ENCODE measurements at places on chromosomes 7 and 10. TPM values are rescaled to one million over a fixed set of nuclear protein-coding genes. Genes with fewer than 3 reads are reported as not detected.
A peak's percentile ranks its signal among the peaks of the same experiment; 100 is the strongest.

The LRRN3 gene
- 6.8 TPM for total RNA-seq

GRCh38 chr10:76543655-76544054, 1094.0 kb downstream of the KCNMA1 start:
- H3K27ac ChIP-seq: no peak overlapping the region
- H3K36me3 ChIP-seq: no peaks in the 10 kb centered on the region
- no peaks in the 10 kb centered on the region for H3K4me1 ChIP-seq
- H3K4me3 ChIP-seq: no peak overlapping the region

DNA sequence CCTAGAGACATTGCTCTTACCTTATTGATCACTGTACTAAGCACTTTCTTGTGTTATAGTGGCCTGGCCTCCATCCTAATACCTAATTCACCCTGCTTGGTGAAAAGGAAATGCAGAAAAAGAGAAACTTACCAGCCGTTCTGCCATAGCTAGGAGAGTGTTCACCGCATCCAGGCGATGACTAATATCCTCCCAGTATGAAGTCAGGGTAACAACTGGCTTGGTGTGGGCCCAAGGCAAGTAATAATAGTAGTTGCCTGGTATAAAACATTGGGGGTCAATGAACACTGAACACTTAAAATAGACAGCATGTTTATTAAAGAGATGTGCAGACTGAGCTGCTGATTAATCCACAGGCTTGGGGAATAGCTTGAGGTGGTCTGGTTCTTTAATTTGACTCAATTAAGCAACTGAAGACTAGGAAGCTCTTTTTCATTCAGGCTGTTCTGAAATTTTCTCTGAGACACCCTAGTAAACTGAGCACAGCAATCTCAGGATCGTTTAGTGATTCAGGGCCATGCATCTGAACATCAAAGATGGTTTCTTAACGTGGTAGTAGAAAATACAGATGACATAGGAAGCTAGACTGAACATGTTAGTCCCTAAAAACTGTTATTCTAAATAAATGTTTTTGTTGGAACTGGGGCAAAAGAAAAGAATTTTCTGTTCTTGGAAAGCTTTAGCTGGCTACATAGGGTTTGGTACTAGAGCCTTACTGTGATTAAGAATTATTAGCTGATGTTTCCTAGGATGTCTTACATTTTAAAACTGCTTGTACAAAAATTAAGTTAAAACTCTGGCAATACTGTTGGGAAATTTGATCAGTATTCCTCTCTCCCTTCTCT, 102.2 kb downstream of the MYOF start:
- H3K4me3 ChIP-seq: no peak overlapping the region
- no peaks in the 10 kb centered on the region for H3K36me3 ChIP-seq
- DNase-seq: no peak
- peaks cover 12% of the 10 kb centered on the region for H3K4me1 ChIP-seq

- no peaks in the 10 kb centered on the region for H3K4me1 ChIP-seq
- no peaks in the 10 kb centered on the region for H3K36me3 ChIP-seq
Measured at GRCh38 chr7:13860734-13861133, 128.7 kb downstream of the ETV1 start.

The RINT1 gene
- total RNA-seq: 8.2 TPM

GRCh38 chr10:36248304-36248981, 606.3 kb upstream of the FZD8 start:
- no peaks in the 10 kb centered on the region for H3K27me3 ChIP-seq
- DNase-seq: no peak
- H3K4me3 ChIP-seq: no peak overlapping the region
- H3K27ac ChIP-seq: no peak overlapping the region
- no peaks in the 10 kb centered on the region for H3K4me1 ChIP-seq
- no peaks in the 10 kb centered on the region for H3K36me3 ChIP-seq

DNA sequence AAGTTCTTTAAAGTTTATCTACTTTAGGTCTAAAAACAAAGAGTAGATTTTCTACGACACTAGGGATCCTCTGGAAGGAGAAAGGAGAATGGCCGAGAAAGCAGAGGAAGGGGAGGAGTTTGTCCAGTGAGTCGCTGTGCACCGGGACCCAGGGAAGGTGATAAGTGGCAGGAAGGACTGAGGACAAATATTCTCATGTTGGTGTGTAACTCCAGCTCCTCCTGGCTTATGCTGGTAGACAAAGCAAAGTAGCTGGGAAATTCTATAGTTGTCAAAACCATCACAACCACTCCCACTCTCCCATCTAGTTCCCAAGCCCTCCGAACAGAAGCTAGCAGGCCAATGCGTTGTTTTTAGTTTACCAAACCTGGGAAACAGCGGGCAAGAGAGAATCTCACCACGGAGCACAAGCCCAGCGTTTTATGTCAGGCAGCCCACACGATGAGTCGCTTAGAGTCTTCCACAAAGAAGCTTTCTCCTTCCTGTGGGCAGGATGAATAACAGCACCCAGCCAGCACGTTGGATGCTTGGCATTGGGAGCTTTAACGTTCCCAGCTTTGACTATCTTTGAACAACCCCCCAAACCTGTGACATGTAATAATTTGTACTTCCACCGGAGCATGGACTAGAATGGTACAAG, 32.9 kb upstream of the JCAD start:
- H3K4me3 ChIP-seq: no peak overlapping the region
- DNase-seq: no peak
- H3K36me3 ChIP-seq: no peaks in the 10 kb centered on the region
- H3K27ac ChIP-seq: no peak overlapping the region

DNA sequence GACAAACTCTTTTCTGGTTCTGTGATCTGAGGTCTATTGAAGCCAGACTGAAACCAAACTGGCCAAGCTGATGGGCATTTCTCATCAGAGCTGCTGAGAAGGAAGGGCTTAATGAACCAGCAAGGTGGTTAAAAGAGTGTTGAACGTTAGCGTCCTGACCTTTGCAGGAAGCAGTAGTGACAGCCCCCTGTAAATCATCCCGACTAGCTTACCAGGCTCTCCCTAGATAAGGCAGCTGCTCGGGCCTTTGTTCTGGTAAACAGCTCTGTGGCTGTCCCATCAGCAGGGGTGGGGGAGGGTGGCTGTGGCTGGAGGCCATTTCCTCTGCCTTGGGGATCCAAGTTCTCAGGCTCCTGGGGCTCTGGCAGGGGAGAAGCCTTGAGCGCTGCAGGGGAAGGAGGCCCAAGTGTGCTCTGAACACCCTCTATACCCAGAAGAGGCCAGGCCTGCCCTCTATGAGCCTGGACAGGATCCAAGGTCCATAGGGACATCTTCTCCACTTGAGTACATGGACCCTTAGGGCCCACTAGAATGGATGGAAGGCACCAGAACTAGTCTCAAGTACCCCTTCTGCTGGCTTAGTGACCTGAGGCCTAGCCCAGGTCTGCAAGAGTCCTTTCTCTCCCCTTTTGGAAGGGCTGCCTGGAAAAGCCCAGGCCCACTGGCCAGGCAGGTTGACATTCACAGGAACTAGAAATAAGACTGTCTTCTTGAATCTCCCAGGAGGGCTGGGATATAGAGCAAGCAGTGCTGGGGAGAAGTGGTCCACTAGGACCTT, 134.6 kb downstream of the ARHGAP22 start:
- peaks cover 33% of the 10 kb centered on the region for H3K4me1 ChIP-seq
- no peaks in the 10 kb centered on the region for H3K36me3 ChIP-seq
- H3K4me3 ChIP-seq: no peak overlapping the region
- peak; percentile 72 for DNase-seq

The RHBDD2 gene
- 61.1 TPM for total RNA-seq

The PPRC1 gene
- total RNA-seq: 9.8 TPM

DNA sequence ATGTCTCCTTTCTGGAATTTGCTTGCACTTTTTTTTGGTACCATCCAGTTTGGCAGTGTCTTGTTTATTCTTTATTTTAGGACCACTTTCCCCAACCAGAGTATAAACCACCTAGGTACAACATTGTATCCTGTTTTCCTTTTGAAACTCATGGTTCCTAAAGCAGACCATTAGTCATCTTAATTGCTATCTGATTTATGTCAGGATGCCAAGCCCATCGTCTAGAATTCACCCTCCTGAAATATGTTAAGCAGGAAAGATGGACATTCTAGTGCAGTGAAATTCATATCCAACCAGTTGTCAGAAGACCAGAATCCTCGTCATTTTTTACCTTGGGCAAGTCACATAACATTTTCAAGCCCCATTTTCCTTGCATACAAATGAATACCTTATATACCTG, 223.6 kb upstream of the KMT2E start:
- DNase-seq: no peak
- no peaks in the 10 kb centered on the region for H3K4me1 ChIP-seq
- H3K27ac ChIP-seq: no peak overlapping the region
- H3K36me3 ChIP-seq: no peaks in the 10 kb centered on the region
- no peaks in the 10 kb centered on the region for H3K27me3 ChIP-seq
- H3K4me3 ChIP-seq: no peak overlapping the region

The PON3 gene
- total RNA-seq: not detected

GRCh38 chr10:28279878-28280277, 23.0 kb downstream of the MPP7 start:
- no peaks in the 10 kb centered on the region for H3K27me3 ChIP-seq
- H3K4me3 ChIP-seq: no peak overlapping the region
- no peaks in the 10 kb centered on the region for H3K36me3 ChIP-seq
- DNase-seq: no peak
- H3K4me1 ChIP-seq: peaks cover 8% of the 10 kb centered on the region

The OR2A42 gene
- total RNA-seq: not detected

DNA sequence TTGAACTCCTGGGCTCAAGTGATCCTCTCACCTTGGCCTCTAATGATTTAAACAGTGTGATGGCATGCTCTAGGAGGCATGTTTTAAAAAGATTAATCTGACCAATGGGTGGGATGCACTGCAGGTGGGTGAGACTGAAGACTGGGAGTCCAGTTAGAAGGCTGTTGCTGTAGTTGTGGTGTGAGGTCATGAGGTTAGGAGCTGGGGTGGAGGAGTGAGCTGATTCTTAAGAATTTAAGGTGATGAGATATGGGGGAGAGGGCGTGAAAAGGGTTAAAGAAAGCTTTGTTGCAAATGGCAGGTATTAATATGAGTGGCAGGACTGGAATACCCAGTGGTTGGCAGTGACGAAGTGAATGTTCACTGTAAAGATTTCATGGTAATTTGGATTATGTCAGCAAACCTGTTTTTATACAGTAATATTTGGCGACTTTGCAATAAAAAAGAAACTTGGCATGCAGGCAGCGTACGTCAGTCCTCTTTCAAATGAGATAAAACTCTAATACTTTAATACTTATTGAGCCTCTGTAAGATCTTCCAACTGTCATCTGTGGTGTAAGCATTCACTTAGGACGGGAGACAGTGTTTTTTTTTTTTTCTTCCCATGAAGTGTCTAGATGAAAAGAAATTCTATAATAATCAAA, 72.8 kb upstream of the MTPN start:
- no peaks in the 10 kb centered on the region for H3K36me3 ChIP-seq
- peak overlapping the region; percentile 77 for H3K27ac ChIP-seq
- peak; percentile 25 for DNase-seq
- H3K4me1 ChIP-seq: no peaks in the 10 kb centered on the region
- no peak overlapping the region for H3K4me3 ChIP-seq

DNA sequence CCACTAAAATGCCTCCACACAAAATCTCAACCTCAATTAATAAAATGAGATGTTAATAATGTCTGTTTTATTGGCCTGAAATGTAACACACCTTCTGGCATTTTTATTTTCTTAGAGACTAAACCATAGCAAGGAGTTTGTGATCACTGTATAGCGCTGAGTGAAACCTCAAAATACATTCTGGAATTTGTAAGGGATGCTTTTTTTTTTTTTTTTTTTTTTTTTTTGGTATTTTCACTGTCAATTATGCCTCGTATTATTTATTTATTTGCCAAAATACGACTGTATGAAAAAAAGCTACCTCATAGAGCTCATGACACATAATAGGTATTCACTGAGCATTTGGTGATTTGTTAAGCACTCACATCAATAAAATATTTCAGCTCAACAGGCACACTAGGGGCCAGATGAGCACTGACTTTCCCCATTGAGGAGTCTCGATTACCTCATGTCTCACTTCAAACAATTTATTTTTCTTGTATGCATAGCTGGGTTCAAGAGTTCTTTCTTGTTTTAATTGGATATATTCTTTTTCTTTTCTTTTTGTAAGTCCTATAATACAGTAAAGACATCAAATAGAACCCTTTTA, 36.5 kb downstream of the SEMA3C start:
- no peak for DNase-seq
- H3K4me1 ChIP-seq: peaks cover 28% of the 10 kb centered on the region
- H3K27ac ChIP-seq: peak overlapping the region; percentile 70
- H3K36me3 ChIP-seq: no peaks in the 10 kb centered on the region

The MRC1 gene
- 2.4 TPM for total RNA-seq

DNA sequence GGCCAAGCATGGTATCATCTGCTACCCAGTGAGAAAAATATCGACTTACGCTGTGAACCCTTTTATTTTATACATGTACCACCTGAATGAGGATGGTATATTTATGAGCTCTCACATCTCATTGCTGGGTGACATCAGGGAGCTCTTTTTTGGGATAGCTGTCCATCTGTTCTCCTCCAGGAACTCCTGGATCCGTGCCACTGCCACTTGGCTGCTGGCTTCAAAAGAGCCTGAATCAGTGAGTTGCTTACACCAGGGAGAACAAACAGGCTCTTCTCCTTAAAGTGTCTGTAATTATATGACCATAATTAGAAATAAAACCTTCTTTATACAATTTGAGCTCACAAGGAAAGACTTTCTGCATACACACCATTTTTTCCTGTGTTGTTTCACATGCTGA, 106.2 kb downstream of the KAT6B start:
- DNase-seq: no peak
- peaks cover 22% of the 10 kb centered on the region for H3K4me1 ChIP-seq
- H3K27me3 ChIP-seq: no peaks in the 10 kb centered on the region

DNA sequence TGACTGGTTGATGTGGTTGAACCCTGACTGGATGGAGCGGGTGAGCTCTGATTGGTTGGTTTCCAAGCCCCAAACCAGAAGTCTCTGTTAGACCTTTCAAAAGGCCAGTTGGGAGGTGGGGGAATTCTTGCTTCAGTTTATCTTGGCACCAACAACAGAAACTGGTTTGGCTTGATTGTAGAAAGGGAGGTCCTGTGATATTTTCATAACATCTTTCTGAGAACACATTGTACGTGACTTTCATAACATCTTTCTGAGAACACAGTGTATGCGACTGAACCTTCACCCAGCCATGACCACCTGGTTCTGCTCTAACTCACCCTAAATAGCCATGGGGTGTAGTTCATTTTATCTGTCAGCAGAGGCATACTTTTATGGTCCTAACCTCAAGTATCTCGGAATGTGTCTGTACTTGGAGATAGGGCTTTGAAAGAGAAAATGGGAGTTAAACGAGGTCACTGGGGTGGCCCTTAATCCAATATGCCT, 88.3 kb downstream of the GALNT17 start:
- H3K4me1 ChIP-seq: no peaks in the 10 kb centered on the region

- no peaks in the 10 kb centered on the region for H3K36me3 ChIP-seq
- peaks cover 10% of the 10 kb centered on the region for H3K4me1 ChIP-seq
- H3K27ac ChIP-seq: peak overlapping the region; percentile 73
- H3K27me3 ChIP-seq: no peaks in the 10 kb centered on the region
- no peak for DNase-seq
Measured at GRCh38 chr7:17207220-17207619, 91.2 kb upstream of the AHR start.
